Glutamatergic neuron (in vitro differentiated cells): ENCODE measurements at places on chromosomes 5 and 9. TPM values are rescaled to one million over a fixed set of nuclear protein-coding genes. Genes with fewer than 3 reads are reported as not detected.

Gene ECSCR
- not detected for total RNA-seq

Gene CDH9
- total RNA-seq, result 3.6 TPM

DNA sequence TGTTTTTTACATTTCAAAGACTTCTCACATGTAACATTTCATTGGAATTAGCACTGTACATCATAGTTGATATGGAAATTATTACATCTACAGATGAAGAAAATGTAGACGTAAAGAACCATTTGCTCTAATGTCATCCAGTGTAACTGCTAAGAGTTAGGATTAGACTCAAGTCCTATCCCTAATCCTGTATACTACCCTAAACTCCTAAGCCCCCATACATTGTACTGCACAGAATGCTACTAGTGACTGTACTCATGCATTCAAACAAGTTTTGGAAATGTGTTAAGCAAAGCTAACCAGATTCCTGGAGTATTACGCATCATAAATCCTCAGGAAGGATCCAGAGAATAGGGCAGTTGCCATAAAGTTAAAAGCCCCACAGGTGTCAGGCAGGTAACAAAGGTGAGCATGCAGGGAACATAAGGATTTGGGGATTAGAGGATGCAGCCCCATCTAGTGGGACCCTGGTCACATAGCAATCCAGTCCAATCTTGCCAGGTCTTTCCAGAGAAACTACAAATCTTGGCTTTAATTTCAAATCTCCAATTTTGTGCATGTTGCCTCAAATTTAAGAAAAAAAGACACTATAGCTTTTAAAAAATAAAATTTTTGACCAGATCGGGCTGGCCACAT is 32.0 kb downstream of the HAVCR1 start:
- peaks cover 3% of the 10 kb centered on the region for H3K27me3 ChIP-seq
- DNase-seq, result no peak
- H3K36me3 ChIP-seq, result no peaks in the 10 kb centered on the region
- H3K27ac ChIP-seq, result no peak overlapping the region
- no peak overlapping the region for H3K4me3 ChIP-seq

GRCh38 chr5:14977058-14977685 is 105.6 kb upstream of the ANKH start:
- no peaks in the 10 kb centered on the region for H3K27me3 ChIP-seq
- DNase-seq, result no peak
- no peaks in the 10 kb centered on the region for H3K36me3 ChIP-seq
- no peaks in the 10 kb centered on the region for H3K4me1 ChIP-seq
- H3K4me3 ChIP-seq, result no peak overlapping the region

DNA sequence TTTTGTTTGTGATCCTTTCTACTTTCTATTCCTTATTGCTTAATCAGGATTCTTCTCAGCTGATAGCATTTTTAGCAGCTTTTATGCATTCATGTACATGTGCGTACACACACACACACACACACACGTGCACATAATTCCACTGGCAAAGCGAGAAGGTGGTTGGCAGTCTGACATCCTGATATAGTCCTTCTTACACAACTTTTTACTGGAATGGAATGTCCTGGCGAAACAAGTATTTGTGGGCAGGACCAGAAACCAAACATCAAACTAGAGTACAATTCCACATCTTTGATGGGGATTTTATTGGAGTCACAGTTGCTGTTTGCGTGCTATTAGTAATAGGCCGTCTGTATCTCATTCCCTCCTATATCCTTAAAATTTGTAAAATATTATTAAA is 356.5 kb downstream of the CCDC171 start:
- no peak overlapping the region for H3K27ac ChIP-seq
- H3K36me3 ChIP-seq, result no peaks in the 10 kb centered on the region
- no peaks in the 10 kb centered on the region for H3K4me1 ChIP-seq
- H3K27me3 ChIP-seq, result peaks cover 2% of the 10 kb centered on the region
- H3K4me3 ChIP-seq, result no peak overlapping the region
- no peak for DNase-seq

Gene FAM163B
- total RNA-seq, result 0.51 TPM

- no peak for DNase-seq
- H3K27me3 ChIP-seq, result peaks cover 19% of the 10 kb centered on the region
- H3K4me3 ChIP-seq, result peak overlapping the region; percentile 95
- H3K36me3 ChIP-seq, result no peaks in the 10 kb centered on the region
- H3K27ac ChIP-seq, result peak overlapping the region; percentile 17
These were observed 3.8 kb downstream of the RNF44 start for GRCh38 chr5:176533390-176533789.

Gene C5orf58
- total RNA-seq, result not detected

GRCh38 chr5:179907556-179908324 is at the start of gene TBC1D9B:
TSS of gene TBC1D9B (minus strand) at chr5:179907897. CDS start at chr5:179907821, 76 bp downstream.
- H3K36me3 ChIP-seq, result peaks cover 4% of the 10 kb centered on the region
- peaks cover 9% of the 10 kb centered on the region for H3K27me3 ChIP-seq
- H3K4me3 ChIP-seq, result peak within 1 kb of the TSS; percentile 86
- H3K4me1 ChIP-seq, result peaks cover 4% of the 10 kb centered on the region

GRCh38 chr9:93225417-93225816 is 41.5 kb downstream of the WNK2 start:
- H3K4me3 ChIP-seq, result no peak overlapping the region
- no peaks in the 10 kb centered on the region for H3K36me3 ChIP-seq
- peaks cover 14% of the 10 kb centered on the region for H3K27me3 ChIP-seq
- peaks cover 49% of the 10 kb centered on the region for H3K4me1 ChIP-seq
- no peak overlapping the region for H3K27ac ChIP-seq
- DNase-seq, result no peak

GRCh38 chr5:137695651-137696428 is 40.0 kb downstream of the KLHL3 start:
- no peak overlapping the region for H3K27ac ChIP-seq
- DNase-seq, result no peak
- H3K36me3 ChIP-seq, result no peaks in the 10 kb centered on the region

- H3K27me3 ChIP-seq, result peaks cover 3% of the 10 kb centered on the region
- peaks cover 7% of the 10 kb centered on the region for H3K4me1 ChIP-seq
- no peak overlapping the region for H3K4me3 ChIP-seq
- H3K27ac ChIP-seq, result no peak overlapping the region
- H3K36me3 ChIP-seq, result no peaks in the 10 kb centered on the region
- DNase-seq, result no peak
These were observed 41.3 kb downstream of the NTRK2 start for GRCh38 chr9:84710701-84711397.

Gene LHX6
- 2.8 TPM for total RNA-seq

- H3K27me3 ChIP-seq, result no peaks in the 10 kb centered on the region
- H3K4me3 ChIP-seq, result peak overlapping the region; percentile 30
- H3K27ac ChIP-seq, result no peak overlapping the region
- peaks cover 7% of the 10 kb centered on the region for H3K36me3 ChIP-seq
These were observed 18.9 kb upstream of the NTNG2 start for GRCh38 chr9:132142924-132143323.

- no peak overlapping the region for H3K4me3 ChIP-seq
- H3K27ac ChIP-seq, result no peak overlapping the region
- DNase-seq, result no peak
- H3K27me3 ChIP-seq, result peaks cover 16% of the 10 kb centered on the region
- peaks cover 19% of the 10 kb centered on the region for H3K4me1 ChIP-seq
These were observed 16.1 kb downstream of the NOTCH1 start for GRCh38 chr9:136529516-136530460.

Gene BTNL3
- total RNA-seq, result not detected
